Stimulated activated CD8-positive, alpha-beta memory T cell treated with anti-CD3 and anti-CD28 coated beads, Interleukin-2, amount 100 ng/mL, for 1 hour (primary cell): ENCODE measurements at places on chromosomes 1 and 21.

- no peak for DNase-seq
These were observed 17.6 kb downstream of the FAM177B start for GRCh38 chr1:222754366-222755139.

GRCh38 chr1:39116860-39117728, 87.4 kb upstream of the MACF1 start:
- DNase-seq = no peak

GRCh38 chr21:45377866-45378257, 27.1 kb upstream of the COL18A1 start:
- DNase-seq = no peak

GRCh38 chr1:67084765-67085318, 30.9 kb upstream of the SLC35D1 start:
- no peak for DNase-seq

GRCh38 chr1:117932576-117932975, 3.0 kb downstream of the WDR3 start:
- DNase-seq = no peak

DNA sequence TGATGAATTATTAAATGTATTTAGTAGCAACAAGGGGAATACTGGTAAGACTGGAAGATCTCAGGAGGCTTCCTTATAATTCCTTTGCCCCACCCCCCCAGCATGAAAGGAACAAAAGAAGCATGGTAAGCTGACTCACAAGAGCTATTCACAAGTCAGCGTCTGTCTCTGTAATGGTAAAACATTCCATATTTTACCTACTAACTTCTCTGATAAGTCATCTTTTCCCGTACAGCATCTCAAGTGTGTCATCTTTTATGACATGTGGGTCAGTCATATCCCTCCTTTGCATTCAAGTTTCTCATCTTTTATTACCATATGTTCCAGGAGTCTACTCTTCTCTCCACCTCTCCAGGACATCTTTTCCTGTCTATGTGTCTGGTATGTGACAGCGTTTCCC, 241.3 kb downstream of the PLA2G4A start:
- no peak for DNase-seq

- peak; percentile 35 for DNase-seq
These were observed 13.9 kb downstream of the NT5C1A start for GRCh38 chr1:39657923-39658485.

GRCh38 chr1:80158771-80159170, 1152.2 kb upstream of the ADGRL4 start:
- DNase-seq = no peak

GRCh38 chr1:232958067-232958466, 7.7 kb downstream of the NTPCR start:
- DNase-seq = no peak

- peak; percentile 9 for DNase-seq
These were observed 58.7 kb upstream of the RGS1 start for GRCh38 chr1:192516776-192517297.

- no peak for DNase-seq
These were observed 821 bp downstream of the PHC2 start for GRCh38 chr1:33429856-33430691.

GRCh38 chr21:46633566-46633965, 1.9 kb upstream of the PRMT2 start:
- no peak for DNase-seq

DNA sequence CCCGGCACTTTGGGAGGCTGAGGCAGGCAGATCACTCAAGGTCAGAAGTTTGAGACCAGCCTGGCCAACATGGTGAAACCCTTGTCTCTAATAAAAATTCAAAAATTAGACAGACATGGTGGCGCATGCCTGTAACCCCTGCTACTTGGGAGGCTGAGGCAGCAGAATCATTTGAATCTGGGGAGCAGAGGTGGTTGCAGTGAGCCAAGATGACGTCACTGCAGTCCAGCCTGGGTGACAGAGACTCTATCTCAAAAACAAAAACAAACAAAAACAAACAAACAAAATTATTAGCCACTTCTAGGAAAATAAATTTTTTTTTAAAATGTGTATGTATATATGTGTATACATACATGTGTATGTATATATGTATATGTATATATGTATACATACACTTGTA, 320.3 kb upstream of the ADGRL4 start:
- no peak for DNase-seq

DNA sequence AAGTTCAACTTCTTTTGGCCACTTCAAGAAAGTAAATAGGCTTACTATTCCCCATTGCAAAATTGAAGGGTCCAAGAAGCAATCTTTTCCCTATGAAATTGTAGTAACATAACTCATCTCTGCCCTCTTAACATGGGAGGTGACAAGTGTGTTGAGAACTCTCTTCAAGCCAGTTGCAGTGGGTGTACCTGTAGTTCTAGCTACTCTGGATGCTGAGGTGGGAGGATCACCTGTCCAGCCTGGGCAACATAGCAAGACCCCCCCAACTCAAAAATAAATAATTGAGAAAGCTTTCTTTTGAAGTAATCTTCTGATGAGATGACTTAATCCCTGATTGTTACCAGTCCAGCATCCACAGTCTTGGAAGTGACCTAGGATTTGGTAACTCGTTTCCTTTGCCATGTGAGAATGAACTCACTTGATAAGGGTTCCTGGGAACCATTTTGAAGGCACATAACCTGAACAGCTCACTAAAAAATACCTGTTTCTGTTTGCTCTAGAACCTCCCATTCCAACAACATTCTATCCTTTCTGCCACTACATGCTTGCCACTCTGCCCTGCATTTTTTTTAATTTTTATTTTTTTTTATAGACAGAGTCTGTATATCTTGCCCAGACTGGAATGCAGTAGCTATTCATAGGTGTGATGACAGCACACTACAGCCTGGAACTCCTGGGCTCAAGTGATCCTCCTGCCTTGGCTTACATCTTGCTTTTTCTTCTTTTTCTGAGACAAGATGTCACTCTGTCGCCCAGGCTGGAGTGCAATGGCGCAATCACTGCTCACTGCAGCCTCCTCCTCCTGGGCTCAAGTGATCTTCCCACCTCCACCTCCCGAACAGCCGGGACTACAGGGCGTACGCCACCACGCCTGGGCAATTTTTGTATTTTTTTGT, 1.4 kb upstream of the IPO9 start:
- no peak for DNase-seq

DNA sequence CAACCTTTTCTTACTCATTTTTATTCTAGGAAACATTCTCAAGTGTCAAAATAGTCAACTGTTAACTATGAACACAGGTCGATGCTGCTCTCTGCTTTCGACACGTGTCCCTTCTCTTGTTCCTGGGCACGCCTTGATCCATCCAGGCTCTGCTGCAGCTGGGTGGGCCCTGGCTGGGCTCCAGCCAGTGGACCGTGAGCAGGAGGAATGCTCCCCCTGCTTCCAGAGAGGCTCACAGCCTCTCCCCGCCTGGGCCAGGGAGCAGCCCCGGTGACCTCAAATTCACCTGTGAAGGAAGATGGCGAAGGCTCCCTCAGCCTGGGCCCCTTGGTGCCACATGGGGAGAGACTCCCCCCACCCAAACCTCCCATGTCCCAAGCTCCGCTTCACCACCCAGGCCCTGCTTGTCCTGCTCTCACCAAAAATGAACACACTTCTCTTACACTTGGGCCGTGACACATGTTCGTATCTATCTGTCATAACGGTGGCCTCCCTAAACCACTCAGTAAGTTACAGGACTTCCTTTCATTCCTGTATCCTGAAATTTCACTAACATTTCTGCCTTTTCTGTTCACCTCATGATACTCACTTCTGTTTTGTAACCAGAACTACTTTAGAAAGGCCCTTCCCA, 24.6 kb upstream of the ADARB1 start:
- no peak for DNase-seq

DNA sequence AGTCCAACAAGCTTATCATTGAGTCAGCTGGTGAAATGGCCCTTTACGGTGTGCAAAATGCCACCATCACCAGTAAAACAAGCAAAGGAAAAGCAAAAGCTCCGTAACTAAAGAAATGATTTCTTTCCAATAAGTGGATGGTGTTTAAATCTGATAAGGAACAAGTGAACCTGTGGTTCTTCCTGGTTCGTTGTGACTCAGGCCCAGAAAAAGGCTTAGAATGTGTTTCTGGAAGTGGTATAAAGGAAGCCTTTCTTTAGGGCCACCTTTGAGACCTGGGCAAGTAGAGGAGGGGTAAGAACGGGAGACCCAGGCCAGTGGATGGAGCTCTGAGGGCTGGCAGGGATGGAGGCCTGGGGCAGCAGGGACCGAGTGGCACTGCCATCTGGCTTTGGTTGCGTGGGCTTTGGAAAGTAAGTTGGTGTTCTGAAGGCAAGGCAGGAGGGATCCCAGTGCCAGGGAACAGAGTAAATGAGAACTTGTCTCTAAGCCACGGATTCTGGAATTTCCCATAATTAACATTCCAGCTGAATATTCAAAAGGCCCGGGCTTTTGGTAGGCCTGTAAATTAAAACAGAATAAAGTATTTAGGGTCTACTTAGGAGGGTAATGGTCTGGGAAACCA, 87.9 kb upstream of the LMO4 start:
- no peak for DNase-seq

DNA sequence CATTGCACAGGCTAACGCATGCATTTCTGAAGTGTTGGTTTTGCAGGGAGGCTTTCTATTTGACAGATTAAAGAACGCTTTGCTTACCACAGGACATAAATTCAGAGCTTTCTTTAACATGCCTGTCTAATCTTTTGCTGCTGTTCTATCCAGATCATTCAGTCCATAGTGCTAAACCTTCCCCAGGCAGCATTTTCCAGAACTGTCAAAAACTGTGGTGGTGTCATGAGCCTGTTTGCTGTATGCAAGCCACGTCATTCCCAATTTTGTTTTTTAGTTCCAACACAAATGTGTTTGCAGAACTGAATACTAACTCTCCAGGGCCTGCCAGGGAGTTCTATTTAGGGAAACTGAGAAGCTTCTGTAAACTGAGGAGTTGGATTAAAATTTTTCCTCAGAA, 390.5 kb upstream of the LYPLAL1 start:
- no peak for DNase-seq

- no peak for DNase-seq
These were observed 14.2 kb downstream of the WASF2 start for GRCh38 chr1:27475720-27476119.

DNA sequence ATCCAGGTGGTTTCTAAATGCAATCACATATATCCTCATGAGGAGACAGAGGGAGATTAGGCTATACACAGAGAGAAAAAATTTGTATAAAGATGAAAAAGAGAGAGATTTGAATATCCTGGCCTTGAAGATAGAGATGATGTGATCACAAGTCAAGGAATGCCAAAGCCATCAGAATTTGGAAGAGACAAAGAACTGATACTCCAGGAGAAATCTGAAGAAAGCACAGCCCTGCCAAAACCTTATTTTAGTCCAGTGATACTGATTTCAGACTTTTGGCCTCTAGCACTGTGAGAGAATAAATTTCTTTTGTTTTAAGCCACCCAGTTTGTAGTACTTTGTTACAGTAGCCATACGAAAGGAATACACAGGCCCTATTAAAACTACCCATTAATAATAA, 33.4 kb downstream of the DOCK7 start:
- no peak for DNase-seq

GRCh38 chr1:176993587-176993986, 170.9 kb downstream of the ASTN1 start:
- no peak for DNase-seq

GRCh38 chr1:84773195-84773594, 82.9 kb upstream of the SSX2IP start:
- DNase-seq = no peak

- DNase-seq = no peak
These were observed 8.5 kb downstream of the GPR157 start for GRCh38 chr1:9120312-9120958.

DNA sequence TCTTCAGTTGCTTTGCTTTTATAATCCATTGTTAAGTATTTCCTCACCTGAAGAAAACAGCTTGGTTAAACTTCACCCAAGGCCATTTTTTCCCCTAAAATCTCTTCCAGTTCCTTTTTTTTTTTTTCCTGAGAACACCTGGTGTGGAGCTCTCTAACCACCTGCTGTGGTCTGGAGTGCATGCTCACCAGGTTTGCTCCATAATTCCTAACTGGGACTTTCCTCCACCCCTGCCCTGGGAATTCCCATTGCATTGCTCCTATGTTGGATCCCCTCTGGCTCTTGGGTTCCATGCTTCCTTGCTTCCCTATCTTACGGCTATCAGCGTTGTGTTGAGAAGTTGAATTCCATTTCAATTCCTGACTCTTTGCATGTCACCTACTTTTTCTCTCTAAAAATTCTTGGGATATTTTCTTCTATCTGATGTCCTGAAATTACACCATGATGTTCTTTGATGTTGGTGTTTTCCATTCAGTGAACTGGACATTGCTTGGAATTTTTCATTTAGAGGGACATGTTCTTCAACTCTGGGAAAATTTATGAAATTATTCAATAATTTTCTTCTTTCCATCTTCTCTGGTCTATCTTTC, 19.6 kb upstream of the DYRK1A start:
- DNase-seq = no peak

DNA sequence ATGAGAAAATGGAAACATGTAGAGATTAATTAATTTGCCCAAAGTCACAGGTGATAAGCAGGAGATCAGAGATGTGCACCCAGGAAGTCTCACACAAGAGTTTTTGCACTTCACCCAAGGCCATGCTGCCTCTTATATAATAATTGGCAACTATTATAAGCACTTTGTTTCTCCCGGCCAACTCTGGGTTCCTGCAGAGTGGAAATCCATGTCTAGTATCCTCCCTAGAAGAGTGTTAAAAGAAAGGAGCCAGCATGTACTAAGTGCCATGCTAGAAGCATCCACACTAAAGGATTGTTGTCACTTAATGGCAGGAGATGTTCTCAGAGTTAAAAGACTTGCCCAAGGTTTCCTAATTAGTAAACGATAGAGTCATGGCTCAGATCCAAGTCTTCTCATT, 470.3 kb downstream of the OMA1 start:
- DNase-seq = no peak

DNA sequence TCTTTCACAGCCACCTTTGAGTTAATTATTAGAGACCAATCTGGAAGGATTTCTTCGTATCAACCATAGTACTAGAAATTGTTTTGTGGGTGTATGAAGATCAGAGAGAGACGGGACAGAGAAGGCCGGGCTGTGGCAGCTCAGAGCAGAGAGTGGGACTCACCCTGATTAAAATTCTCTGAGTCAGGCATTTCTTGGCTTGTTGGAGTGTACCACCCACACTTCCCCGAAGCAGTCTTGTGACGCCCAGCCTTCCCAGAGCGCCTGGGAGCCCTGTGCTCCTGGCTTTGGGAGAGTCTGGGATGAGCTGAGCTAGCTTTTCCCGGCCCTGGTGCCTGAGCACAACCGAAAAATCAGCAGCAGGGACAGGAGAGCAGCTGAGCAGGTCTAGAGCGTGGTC, 19.4 kb downstream of the PLEKHM2 start:
- no peak for DNase-seq

GRCh38 chr1:11044086-11044848, 2.8 kb downstream of the MASP2 start:
- no peak for DNase-seq

DNA sequence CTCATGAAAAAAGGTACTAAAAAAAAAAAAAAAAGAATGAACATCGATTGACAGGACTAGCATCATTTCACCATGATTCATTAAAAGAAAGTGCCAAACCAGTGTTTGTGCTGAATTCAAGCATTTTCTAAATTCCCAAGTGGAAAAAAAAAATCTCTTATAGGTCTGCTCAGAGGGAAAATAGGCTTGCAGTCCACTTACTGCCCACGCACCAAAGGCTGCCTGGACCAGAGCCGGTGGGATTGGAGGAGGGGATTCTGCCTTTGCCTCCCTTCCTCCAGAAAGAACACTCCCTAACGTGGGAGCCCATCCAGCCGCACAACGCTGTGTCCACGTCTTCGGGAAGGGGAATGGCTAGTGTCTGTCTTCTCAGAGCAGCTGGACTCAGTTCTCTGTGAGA, 5.5 kb upstream of the TRAPPC10 start:
- DNase-seq = no peak
